ENCODE measurements at places on chromosomes 1 and 21.

DNA sequence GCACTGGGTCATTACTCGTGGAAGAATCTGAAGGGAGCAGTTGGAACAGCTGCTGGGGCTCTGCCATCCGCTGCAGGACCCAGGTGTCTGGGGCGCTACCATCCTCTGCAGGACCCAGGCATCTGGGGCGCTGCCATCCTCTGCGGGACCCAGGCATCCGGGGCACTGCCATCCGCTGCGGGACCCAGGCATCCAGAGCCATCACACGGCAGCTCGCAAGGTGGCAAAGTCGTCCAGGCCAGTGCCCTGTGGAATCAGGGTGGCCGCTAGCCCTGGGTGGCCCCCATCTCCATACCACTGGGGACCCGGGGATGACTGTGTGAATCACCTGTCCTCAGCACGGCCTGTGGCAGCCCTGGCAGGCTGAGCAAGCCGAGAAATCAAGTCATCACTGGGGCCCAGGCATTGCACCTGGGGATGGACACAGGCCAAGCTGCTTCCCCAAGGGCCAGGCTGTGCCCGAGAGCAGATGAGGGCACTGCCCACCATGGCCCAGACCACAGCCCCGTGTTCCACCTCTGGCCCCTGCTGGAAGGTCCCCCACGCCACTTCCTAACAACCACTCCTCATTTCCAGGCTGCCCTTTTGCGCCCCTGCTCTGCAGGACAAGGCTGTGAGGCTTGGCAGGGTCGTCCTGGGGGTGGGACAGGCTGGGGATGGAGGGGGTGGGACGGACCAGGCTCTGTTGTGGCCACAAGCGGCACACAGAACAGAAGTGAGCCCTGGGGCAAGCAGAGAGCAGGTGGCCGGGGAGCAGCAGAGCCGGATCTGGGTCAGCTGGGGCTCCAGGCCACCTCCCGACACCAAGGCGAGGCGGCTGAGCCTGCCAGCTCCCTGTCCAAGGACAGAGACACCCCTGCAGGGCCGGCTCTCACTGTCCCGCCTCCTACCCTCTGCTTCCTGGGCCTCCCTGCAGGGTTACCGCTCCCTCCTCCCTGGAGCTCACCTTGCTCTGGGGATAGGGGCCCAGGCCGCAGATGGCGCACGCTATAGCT is 12.7 kb downstream of the GABRD start:
- no peak for DNase-seq

DNA sequence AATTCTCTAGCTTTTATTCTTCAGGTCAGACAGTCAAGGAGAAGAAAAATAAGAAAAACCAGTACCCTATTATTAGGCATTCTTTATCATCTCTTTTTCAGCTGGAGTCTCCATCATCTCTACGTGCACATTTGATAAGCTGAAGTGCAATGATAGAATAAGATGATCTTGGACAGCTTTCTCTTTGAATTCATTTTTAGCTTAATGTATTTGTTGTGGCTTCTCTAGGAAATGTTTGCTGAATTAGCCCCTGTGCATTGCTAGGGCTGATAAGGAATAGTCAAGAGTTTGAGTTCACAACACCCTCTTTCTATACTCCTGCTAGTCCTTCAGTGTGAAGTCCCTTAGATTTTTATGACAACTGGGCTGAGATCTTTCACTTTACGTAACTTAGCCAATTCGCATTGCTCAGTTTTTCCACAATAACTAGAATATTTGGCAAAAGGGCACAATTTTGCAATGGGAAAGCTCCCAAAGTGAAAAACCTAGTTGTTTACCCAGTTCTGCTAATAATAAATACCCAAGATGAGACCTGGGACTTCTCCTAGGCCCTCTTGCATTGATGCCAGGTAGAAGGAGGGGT is 7.0 kb upstream of the KCNJ15 start:
- DNase-seq = no peak

GRCh38 chr1:200034761-200035396 is 7.4 kb downstream of the NR5A2 start:
- DNase-seq = no peak

- no peak for DNase-seq
Measured at GRCh38 chr1:11042065-11042464, 5.0 kb downstream of the MASP2 start.

- DNase-seq = no peak
Measured at GRCh38 chr1:156551066-156551643, 21.2 kb downstream of the IQGAP3 start.

DNA sequence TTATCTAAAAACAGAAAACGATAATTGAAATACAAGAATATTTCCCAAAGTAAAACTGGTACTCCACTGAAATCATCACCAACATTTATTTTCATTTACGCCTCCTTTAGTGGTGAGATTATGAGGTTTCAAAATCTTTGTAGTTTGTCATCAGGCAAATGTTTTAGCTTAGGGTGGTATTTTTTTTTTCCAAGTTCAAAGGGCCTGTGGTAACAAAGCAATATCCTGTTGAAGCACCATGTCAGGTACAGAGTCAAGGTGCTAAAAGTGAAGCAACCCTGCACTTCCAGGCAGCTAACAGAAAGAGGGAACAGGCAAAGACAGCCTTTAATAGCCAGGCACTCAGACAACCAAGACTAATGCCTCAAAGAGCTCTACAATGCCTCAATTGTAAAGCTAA is 89.2 kb downstream of the JAK1 start:
- DNase-seq = no peak

DNA sequence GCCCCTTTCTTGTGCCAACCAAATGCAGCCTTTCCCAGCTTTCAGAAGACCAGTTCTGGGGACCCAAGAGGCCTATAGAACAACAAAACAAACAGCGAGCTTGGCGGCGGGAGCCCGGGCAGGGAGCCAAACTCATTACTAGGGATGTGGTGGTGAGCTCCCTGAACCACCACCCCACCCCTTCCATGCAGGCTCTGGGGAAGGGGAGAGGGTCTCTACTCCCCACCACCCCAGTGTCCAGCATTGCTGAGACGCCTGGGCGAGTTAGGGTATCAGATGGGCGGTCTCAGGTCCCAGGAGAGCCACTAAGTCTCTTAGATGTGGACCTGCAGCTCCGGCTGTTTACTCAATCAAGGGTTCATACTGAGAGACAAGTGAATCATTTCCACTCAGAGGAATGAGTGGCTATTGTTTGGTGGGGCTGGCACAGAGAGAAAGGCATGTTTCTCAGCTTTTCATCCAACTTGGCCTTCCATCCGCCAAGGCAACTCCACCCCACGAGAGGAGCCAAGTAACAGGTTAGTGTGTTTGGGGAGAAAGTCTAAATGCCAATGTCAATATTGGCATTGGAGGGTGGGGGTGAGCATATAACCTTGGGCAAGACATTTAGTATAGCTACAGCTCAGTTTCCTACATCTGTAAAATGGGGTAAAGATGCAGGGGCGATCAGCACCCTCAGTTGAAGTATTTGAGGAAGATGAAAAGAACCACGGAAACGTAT is 40.9 kb downstream of the PLXNA2 start:
- DNase-seq = no peak

DNA sequence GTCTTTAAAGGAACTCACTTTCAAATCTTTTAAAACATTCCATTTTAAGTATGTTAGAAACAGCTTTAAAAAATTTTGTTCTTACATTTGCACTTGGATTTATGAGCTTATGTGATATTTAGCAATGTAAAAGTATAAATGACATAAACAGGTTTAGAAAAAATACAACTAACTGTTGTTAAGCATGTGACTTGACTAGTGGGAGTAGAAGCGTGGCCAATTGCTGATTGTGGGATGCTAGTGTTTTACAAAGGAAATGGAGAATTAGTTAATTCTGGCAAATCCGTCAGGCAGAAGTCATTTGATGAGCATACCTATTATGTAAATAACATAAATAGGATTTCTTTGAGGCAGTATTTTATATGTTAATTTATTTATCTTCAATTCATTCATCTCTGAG is 175.8 kb downstream of the ADGRL2 start:
- no peak for DNase-seq

DNA sequence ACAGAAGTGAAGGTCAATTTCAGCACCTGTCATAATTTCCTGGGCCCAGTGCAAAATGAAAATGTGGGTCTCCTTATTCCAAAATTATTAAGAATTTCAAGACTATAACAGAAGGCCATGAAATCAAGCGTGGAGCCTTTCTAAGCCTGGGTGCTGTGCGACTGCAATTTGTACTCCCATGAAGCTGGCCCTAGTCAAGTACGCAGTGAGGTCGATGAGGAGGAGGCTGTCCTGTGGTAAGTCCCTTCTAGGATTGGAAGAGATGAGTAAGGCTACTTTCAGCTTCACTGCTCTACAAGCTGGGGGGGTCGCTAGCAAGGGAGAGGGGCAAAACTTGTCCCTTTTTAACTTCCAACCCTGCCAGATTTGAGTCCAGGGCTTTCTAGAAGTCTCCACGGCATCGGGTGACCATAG is 410 bp upstream of the NUDC start:
- no peak for DNase-seq

DNA sequence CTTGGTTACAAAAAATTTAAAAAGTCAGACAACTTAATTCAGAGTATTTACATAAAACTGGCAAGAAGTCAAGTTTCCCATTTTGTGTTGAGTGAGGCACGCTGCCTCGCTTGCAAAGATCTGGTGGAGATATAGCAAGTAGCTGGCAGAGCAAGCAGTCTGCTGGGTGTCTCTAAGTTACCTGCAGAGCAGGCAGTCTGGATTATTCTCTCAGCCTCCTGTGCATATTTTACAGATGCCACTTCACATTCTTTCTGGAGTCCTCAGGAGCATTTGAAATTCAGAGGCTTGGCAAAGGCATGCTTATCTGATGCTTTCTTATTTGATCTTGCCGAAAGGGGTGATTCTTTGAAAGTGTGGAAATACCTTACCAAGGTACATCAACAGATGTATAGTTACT is 640.4 kb upstream of the ADGRL4 start:
- DNase-seq = no peak

GRCh38 chr1:23273450-23274133 is 56.3 kb upstream of the HTR1D start:
- DNase-seq = no peak

DNA sequence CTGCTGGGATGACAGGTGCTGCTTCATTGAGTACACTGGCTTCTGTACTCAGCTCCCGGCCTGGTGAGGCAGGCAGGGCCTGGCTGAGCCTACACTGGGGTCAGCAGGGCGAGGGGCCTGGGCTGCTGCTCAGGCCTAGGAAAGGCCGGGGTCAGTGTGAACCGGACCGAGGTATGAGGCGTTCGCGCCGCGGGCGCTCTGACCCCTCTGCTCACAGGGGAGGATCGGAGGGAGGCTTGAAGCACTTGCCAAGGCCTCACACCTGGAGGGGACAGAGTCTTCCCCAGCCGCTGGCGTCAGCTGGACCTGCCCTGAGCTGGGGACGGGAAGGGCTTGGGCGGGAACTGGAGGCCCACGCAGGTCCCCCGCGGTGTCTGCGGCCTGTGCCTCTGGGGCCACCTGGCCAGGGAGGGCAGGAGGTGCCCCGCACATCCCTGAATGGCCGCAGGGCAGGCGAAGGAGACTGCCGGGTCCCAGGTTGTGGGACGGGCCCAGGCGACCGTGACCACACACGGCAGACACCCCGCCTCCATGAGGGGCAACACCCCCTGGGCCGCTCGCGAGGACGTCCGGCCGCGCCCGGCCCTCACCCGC is 466 bp downstream of the PEX10 start:
- peak; percentile 65 for DNase-seq

GRCh38 chr1:1309251-1310108 is 1.1 kb downstream of the PUSL1 start:
- no peak for DNase-seq

DNA sequence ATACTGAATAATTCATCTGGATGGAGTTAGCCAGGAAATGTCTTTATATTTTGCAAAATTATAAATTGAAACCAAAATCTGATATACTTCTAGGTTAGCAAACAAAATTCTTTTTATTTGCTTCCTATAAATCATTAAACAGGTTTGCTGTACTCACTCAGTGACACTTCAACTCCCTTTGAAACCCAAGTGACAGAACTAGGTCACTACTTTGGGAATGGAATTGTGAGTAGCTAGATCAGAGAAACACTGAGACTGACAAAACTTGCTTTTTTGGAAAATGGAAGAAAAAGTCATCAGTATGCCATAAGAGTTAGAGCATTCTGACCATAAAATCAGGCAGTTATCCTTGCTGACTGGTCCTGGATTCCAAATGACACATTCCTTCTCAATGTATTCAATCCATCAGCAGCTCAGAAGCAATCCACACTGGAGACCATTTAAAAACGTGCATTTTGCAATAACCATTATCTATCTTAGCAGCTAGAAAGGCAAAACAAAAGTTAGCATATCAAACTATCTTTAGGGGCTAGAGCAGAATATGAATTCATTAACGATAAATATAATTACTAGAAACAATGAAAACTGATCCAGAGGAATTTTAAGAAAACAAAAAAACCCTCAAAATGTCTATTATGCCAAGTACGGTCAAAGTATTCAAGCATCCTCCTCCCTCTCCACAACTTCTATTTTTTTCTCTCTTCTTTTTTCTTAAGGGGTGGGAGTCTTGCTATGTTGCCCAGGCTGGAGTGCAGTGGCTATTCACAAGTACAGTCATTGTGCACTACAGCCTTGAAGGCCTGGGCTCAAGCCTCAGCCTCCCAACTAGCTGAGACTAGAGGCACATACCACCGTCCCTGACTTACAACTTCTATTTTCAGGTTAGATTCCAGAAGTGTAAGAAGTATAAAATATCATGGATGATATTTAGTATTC is 60.1 kb downstream of the HNRNPR start:
- DNase-seq = no peak

- peak; percentile 44 for DNase-seq
Measured at GRCh38 chr1:162276493-162276892, 100.2 kb downstream of the SPATA46 start.

DNA sequence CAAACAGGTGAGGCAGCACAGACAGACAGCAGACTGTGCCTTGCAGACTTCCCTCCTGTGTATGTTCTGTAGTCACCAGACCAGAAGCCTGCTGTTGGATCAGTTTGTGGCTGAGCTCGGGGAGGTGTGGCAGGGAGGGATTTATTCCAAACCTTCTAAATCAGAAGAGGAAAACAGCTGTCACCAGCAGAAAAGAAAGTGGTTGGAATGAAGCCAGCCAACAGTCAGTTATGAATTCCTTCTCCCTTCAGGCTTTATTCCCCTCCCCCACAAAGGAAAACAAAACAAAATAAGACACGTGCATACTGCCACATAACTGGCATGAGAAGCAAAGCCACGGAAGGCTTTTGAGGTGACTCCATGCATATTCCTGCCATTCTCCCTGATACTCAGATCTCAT is 19.0 kb upstream of the PIGV start:
- no peak for DNase-seq

DNA sequence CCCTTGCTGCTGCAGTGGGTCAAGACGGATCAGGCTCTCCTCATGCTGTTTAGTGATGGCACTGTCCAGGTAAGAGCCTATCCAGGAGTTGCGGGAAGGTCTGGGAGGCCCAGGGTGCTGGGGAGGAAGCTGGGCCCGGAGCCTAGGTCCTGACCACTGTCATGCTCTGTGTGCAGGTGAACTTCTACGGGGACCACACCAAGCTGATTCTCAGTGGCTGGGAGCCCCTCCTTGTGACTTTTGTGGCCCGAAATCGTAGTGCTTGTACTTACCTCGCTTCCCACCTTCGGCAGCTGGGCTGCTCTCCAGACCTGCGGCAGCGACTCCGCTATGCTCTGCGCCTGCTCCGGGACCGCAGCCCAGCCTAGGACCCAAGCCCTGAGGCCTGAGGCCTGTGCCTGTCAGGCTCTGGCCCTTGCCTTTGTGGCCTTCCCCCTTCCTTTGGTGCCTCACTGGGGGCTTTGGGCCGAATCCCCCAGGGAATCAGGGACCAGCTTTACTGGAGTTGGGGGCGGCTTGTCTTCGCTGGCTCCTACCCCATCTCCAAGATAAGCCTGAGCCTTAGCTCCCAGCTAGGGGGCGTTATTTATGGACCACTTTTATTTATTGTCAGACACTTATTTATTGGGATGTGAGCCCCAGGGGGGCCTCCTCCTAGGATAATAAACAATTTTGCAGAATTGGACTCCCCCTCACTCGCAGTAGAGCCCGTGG is 1.7 kb downstream of the DYNLT4 start:
- DNase-seq = no peak

- no peak for DNase-seq
Measured at GRCh38 chr1:65658122-65658521, 134.6 kb upstream of the PDE4B start.

Data from HuH-7 (cell line).